ENCODE measurements at places on chromosomes 2 and 18.

- DNase-seq: no peak
Measured at GRCh38 chr2:60764736-60765534, 8.9 kb downstream of the PAPOLG start.

DNA sequence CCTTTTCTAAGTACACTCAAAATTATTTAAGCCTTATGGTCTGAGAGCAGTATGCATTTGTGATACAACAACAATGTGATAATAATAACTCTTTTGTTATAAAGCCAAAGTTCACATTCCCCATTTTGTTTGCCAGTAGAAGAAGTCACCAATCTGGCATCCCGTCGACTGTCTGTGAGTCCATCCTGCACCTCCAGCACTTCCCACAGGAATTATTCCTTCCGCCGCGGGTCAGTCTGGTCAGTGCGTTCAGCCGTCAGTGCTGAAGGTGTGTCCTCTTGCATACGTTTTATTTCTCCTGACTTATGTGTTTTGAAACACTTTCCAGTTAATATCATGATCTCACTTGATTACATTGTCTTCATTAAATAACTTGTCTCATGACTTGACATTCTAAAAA, 80.3 kb upstream of the RPE start:
- no peak for DNase-seq

DNA sequence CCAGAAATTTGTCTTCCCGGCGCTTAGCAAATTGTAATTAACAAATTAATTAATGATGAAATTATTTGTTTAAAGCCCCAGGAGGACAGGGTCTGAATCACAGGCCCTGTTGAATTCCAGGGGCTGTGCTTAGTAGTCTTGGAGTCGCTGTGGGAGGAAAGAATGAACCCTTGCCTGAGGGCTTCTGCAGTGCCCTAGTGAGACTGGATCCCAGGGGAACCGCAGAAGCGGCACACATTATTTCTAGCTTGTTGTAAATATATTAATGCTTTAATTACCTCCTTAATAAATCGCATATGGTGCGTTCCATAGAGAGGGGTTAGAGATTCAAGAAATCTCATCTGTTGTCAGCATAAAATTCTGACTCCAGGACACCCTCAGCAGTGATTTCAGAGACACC, 235.4 kb downstream of the CELF4 start:
- no peak for DNase-seq

- DNase-seq: no peak
Measured at GRCh38 chr2:221268631-221269030, 303.5 kb downstream of the EPHA4 start.

DNA sequence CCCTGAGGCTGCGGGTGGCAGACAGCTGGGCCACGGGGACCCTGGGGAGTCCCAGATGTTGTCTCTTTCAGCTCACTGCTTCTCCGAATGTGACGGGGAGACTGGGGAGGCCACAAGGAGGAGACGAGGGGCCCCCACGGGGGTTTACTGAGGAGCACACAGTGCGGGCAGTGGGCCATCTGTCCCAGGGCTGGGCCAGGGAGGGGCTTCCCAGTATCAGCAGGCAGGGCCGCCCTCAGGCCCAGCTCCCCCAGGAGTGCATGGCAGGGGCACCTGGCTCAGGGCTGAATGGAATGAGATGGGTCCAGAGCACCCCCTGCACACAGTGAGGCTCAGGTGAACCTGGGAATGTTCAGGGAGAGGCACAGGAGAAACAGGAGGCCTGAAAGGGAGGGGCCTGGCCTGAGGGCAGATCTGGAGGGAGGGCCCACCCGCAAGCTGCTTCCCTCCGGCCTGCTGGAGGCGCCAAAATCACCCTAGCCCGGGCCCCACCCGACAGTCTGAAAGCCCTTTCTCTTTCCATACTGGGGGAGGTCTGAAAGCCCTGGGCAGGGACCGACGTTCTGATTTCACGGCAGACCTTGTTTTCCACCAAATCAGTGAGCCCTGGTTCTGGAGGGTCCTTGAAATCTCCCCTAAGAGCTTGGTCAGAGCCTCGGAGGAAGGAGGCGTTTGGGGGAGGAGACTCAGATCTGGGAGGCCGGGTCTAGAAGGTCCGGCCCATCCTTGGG, 35.5 kb upstream of the PTMA start:
- DNase-seq: no peak

DNA sequence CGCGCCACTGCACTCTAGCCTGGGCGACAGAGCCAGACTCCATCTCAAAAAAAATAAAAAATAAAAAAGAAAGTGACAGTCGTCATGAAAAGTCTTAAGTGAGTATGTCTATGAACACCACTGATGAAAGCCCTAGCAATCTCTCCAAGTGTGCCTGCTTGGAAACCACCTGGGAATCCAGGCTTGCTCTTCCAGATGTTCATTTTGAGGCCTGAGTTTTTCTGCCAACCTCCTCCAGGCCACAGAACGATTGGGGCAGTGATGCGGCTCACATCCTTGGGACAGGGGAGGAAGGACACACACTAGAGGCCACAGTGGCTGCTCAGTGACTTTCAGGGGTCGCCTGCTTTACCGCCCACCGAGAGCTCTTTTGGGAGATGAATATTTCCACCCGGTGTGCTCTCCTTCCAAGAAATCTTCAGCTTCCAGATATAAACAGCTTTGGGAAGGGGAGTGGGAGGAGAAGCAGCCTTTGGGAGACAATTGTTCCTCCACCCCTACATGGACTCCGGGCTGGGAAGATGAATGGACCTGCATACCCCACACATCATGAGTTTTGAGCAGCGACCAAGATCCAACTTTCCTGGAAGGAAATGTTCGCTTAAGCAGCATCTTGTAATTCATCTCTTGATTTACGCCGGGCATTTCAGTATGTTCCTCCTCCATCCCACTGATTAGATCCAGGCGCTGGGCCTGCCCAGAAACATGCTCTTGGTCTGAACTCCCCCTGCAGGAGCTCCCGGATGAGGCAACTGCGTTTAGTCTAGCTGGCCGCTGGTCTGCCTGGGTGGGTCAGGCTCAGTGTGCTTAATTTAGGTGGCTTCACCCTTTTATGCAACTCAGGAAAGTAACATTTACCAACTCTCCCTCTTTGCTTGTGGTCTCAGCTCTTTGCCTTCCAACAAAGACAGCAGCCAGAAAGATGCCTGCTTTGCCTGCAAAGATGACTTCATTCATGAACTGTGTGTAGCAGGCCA, 6.2 kb upstream of the ARMC9 start:
- DNase-seq: no peak

DNA sequence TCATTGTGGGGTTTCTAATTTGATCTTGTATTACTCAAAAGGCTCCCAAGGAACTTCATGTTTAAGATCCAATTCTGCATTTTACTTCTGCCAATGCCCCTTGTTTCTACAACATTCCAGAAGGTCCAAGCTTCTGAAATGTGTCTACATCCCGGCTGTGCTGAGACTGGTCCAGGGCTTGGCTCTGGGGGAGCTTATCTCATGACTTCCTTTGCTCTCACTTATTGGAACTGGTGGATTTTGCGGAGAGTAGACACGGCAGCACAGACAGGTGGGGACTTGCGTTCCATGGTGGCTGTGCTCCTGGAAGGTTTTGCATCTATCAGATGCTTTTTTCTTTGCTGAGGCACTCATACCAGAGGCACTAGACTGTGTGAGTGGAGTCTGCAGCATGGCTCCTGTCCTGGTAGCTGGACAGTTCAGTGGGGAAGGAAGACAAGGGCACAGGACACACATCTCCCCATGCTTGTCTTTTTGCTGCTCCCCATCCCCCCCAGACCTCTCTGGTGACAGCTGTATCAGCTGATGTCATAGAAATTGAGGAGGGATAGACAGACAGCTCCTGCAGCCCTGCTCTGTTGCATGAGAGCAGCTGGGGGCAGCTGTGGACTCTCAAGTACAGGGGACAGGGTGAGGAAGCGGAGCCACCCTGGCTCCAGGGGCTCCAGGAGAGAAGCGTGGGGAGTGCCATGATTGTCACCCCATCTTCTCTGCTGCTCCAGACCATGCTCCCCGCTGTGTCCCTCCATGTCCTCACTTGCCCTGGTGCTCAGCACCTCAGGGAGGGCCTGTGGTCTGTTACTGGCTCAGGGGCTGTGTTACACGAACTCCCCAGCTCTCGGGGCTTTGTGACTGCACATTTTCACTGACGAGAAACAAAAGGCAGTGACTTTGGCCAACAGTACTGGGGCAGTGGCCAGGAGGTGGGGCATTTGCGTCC, 46.0 kb downstream of the ACAA2 start:
- DNase-seq: no peak

DNA sequence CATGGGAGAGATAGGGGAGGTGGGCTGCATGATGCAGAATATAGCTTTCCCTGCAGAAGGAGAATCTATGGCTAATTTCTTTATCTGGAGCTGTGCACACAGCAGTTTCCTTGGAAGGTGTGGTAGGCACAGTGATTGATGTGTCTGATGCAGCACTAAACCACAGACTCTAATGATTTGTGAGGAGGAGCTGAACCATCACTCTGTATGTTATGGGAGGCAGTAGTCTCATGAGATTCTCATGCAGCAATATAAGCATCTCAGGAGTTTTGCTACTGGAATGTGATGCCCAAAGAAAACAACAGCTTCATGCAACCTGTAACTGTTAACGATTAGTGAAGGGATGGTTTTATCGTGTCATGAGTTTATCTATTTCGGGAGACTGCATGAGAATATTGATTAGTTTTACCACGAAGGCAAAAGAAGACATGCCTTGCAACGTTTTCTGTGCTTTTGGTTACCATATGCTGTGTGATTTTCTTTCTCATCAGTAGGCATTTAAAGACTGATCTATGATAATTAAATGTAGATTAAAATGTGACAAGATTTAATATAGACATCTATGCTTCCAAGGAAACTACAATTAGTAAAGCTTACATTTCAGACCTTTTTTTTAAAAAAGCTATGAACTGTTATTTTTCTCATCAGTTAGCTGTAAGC, 286.8 kb downstream of the ARL6IP6 start:
- no peak for DNase-seq

GRCh38 chr2:207587305-207587704, 37.9 kb downstream of the METTL21A start:
- no peak for DNase-seq

DNA sequence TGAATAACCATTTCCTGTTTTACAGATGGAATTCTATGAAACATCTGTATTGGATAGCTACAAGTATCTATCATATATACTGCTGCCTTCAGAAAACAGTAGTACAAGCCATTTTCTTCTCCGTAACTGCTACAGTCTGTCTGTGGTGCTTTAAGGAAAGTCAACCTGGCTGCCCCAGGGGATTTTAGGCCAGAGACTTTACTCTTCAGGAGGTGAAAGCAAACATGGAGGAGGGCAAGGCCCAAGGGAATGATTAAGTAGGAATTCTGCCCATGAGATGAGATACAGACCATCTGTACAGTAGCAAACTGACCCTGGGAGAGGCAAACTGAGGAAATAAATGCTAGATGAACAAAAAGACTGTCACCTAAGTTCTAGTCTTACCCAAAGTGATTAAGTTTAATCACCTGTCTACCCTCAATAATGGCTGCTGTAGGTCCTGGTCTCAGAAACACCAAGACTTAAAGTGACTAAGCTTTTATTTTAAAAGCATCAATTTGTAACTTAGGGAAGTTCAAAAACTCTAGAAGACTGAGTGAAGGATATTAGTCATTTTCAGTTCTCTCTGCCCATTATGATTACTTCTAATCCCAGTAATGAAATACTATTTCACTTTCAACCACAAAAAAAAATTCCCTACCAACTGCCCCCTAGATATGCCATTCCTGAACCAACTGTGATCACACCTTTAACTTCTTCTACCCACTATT, 14.8 kb downstream of the MBD2 start:
- no peak for DNase-seq

DNA sequence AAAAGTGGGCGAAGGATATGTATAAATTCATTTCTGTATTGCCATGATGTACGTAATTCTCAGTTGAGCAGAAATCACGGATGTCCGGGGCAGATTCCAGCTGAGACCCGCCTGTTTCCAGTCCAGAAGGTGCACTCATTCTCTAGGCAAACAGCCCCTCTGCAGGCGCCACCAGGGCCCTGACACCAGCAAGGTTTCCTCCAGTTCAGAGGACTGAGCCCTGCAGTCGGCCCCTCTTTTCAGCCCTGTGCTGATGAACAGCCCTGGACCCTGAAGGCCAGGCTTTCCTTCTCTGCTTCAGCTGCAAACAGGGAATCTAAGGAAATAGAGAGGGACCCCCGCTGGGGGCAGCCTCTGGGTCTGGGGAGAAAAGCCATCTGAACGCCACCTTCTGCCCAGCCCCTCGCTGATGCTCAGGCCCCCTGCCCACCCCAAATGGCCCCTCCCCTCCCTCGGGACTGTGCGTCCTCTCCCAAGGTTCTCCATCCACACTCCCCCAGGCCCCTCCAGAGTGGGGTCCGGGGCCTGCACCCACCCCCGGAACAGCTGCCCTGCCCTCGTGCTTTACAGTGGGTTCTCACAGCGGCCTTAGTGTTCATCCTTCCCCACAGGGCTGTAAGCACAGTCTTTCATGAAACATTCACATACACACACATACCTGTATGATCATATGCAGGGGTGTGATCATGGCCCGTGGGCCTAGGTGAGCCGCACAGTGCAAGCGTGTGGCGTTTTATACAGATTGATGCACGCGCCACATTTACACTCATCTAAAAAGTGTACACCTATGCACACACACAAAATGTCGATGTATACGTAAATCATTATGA, 12.1 kb downstream of the COPS9 start:
- no peak for DNase-seq

DNA sequence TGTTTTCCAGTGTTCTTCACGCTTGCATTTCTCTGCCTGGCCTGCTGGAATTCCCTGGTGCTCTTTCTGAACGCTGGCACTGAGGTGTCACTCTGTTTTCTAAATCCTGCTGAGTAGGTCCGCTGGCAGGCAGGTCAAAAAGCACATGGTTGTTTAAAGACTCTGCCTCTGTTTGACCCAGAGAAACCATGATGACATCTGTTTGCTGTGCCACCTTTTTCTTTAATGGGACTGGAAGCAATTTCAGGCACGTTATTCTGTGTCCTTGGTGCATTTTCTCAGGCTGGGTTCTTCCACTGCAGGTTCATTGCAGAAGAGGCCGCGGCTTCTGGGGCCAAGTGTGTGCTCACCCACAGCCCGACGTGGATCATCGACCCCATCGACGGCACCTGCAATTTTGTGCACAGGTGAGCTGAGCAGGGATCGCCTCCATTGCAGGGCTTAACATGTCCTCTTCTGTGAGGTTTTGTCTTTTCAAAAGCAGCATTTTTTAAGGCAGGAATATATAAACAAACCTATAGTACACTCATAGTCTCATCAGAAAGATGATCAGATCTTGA, 28.4 kb downstream of the IMPA2 start:
- DNase-seq: no peak

All from stimulated activated CD4-positive, alpha-beta T cell treated with anti-CD3 and anti-CD28 coated beads, Interleukin-15, amount 100 ng/mL, for 1 hour (primary cell).